Adipose tissue (tissue), 3 donors: ENCODE measurements at places on chromosomes 4 and X. TPM values are rescaled to one million over a fixed set of nuclear protein-coding genes. Genes with fewer than 3 reads are reported as not detected.

Gene TLR7
- 0.03 TPM for polyA plus RNA-seq

Gene CNGA1
- 1.3 TPM for polyA plus RNA-seq

Gene GLRA3
- 0.03 TPM for polyA plus RNA-seq

Gene GPR50
- 0.04 TPM for polyA plus RNA-seq

Gene CT45A8
- polyA plus RNA-seq: not detected

Gene LIMCH1
- polyA plus RNA-seq: 62.0 TPM

Gene SPANXN5
- not detected for polyA plus RNA-seq

Gene SLC4A4
- 3.1 TPM for polyA plus RNA-seq

Gene SRPK3
- polyA plus RNA-seq: 0.67 TPM

Gene MAGEA12
- not detected for polyA plus RNA-seq

Gene ENPEP
- 17.8 TPM for polyA plus RNA-seq

Gene TRIM61
- polyA plus RNA-seq: 0.38 TPM

Gene LRAT
- 1.6 TPM for polyA plus RNA-seq

Gene PNMA5
- 0.03 TPM for polyA plus RNA-seq

Gene FRMPD3
- 0.02 TPM for polyA plus RNA-seq

Gene CXCL3
- polyA plus RNA-seq: 4.4 TPM

Gene PF4V1
- polyA plus RNA-seq: not detected

Gene WDR17
- polyA plus RNA-seq: 0.98 TPM

Gene DMRTC1
- polyA plus RNA-seq: 0.48 TPM

Gene GAB1
- 12.7 TPM for polyA plus RNA-seq

Gene VEGFC
- 16.7 TPM for polyA plus RNA-seq

Gene TEX13D
- polyA plus RNA-seq: not detected

Gene RHOXF1
- not detected for polyA plus RNA-seq

Gene ARHGAP24
- polyA plus RNA-seq: 10.3 TPM

Gene ZCCHC12
- polyA plus RNA-seq: 0.09 TPM

Gene MEPE
- polyA plus RNA-seq: not detected

Gene TLR6
- 0.14 TPM for polyA plus RNA-seq

Gene ARMCX5
- polyA plus RNA-seq: 6.5 TPM

Gene COL4A6
- 0.14 TPM for polyA plus RNA-seq

Gene NCAPG
- 0.67 TPM for polyA plus RNA-seq

Gene STAP1
- 0.12 TPM for polyA plus RNA-seq

Gene ANXA10
- polyA plus RNA-seq: 2.9 TPM

Gene DIPK2B
- polyA plus RNA-seq: 2.9 TPM

Gene GPR119
- polyA plus RNA-seq: 0.53 TPM

Gene ADH1A
- polyA plus RNA-seq: 0.15 TPM

Gene CPE
- polyA plus RNA-seq: 38.2 TPM

Gene BEX3
- 89.2 TPM for polyA plus RNA-seq

Gene METAP1
- 15.4 TPM for polyA plus RNA-seq

Gene MBTPS2
- polyA plus RNA-seq: 7.2 TPM

Gene SUPT20HL2
- not detected for polyA plus RNA-seq

Gene CLGN
- polyA plus RNA-seq: 0.11 TPM

Gene ATP2B3
- polyA plus RNA-seq: not detected

Gene RADX
- 1.2 TPM for polyA plus RNA-seq
